Smooth muscle cell of the umbilical artery (primary cell): ENCODE measurements at places on chromosomes 2 and 18. TPM values are rescaled to one million over a fixed set of nuclear protein-coding genes. Genes with fewer than 3 reads are reported as not detected.

Gene ALPI
- not detected in 2 replicates for total RNA-seq

Gene TNFAIP6
- 2.3 and 41.6 TPM in 2 replicates for total RNA-seq

Gene AGPS
- total RNA-seq: 49.3 and 64.7 TPM in 2 replicates

Gene GPR39
- total RNA-seq: 1.8 and 7.4 TPM in 2 replicates

Gene CFC1
- not detected in 2 replicates for total RNA-seq

Gene DNAJC5G
- total RNA-seq: not detected in 2 replicates

Gene FSHR
- not detected in 2 replicates for total RNA-seq

Gene AQP12A
- not detected in 2 replicates for total RNA-seq
